ENCODE measurements at places on chromosomes 2 and 18.

- DNase-seq, result no peak
Measured at GRCh38 chr2:164595031-164595430, 26.3 kb downstream of the GRB14 start.

GRCh38 chr18:78528411-78529258 lies 451.0 kb upstream of the SALL3 start:
- DNase-seq, result no peak

- DNase-seq, result no peak
Measured at GRCh38 chr2:164186591-164186990, 434.7 kb downstream of the GRB14 start.

GRCh38 chr18:4455113-4455811 lies at the start of gene DLGAP1:
TSS of gene DLGAP1 (minus strand) at chr18:4455307.
- no peak for DNase-seq

DNA sequence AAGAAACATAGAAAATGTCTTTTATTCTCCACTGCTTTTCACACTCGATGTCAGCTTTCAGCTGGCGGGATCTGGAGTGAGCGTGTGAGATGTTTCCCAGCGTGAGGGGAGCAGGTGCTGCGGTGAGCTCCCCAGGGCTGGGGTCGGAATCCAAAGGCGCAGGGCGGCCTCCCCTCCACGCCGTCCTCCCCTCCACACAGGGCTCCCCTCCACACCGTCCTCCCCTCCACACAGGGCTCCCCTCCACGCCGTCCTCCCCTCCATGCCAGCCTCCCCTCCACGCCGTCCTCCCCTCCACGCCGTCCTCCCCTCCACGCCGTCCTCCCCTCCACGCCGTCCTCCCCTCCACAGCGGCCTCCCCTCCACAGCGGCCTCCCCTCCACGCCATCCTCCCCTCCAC lies 26.9 kb upstream of the KCNG2 start:
- DNase-seq, result no peak

DNA sequence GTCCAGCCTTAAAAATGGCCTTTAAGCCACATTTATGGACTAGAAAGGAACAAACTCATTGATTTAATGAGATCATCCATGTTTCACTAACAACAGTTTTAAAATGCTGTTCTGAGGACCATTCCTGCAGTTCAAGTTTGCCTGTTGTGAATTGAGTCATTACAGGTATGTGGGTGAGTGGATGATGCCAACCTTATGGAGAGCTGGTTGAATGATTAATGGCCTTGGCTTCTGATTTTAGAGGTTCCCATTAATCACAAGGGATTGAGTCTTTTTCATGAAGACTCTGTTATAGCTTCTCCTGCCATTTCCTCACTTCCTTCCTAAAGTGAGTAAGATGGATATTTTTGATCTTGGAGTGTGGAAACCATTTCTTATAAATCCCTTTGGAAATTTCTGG lies 459.8 kb upstream of the SLC14A2 start:
- DNase-seq, result no peak

GRCh38 chr2:52613064-52613463 lies 1154.5 kb upstream of the CHAC2 start:
- no peak for DNase-seq

DNA sequence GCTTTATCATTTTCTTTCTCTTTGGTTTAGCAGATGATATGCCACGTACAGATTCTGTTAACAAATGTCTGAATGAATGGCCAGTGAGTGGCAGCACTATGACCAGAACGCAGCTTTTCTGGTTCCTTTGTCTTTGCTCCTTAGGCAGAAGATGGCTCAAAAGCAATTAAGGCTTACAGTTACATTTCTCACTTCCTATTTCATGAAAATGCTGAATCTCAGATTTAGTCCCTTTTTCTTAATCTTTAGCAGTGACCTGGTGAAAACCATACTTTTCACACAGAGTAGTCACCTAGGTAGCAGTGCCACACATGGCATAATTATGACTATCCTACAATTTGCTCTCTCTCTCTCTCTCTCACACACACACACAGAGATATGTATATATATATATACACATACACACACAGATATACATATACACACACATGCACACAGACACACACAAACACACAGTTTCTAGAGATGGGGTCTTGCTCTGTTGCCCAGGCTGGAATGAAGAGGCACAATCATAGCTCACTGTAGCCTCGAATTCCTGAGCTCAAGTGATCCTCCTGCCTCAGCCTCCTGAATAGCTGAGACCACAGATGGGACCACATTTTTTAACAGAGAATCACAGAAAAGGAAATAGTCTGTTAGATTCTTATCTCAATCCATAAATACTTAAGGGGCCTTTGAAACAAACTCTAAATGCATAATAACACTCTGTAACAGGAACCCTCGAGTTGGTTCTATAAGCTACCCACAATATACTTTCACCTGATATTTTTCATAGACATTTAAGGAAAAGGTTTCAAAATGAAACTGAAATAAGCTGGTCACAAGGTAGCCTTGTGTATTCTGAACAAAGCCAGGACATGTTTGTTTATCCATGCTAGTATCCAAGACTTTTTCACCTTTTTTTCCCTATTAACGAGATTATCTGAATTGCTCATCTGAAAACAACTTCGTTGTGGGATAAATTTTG lies 11.6 kb downstream of the PDE6D start:
- no peak for DNase-seq

GRCh38 chr2:116467243-116467642 lies 1347.2 kb upstream of the DDX18 start:
- no peak for DNase-seq

- no peak for DNase-seq
Measured at GRCh38 chr2:231985823-231986261, 24.3 kb downstream of the DIS3L2 start.

GRCh38 chr2:96698221-96698861 lies 41.5 kb downstream of the LMAN2L start:
- no peak for DNase-seq

DNA sequence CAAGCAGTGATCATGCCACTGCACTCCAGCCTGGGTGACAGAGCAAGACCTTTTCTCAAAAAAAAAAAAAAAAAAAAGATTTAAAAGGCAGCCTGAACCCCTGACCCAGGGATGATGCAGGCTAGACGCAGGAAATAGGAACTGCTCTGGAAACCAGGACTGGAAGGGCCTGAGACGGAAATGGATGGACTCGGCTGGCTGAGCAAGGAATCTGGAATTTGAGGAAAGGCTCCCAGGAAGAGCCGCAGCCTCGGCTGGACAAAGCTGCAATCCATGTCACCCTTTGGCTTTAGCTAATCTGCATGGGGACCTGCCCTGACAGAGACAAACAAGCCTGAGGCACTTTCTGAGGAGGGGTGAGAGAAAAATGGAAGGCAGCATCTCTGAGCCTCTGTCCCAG lies 55.0 kb upstream of the DAPL1 start:
- DNase-seq, result no peak

DNA sequence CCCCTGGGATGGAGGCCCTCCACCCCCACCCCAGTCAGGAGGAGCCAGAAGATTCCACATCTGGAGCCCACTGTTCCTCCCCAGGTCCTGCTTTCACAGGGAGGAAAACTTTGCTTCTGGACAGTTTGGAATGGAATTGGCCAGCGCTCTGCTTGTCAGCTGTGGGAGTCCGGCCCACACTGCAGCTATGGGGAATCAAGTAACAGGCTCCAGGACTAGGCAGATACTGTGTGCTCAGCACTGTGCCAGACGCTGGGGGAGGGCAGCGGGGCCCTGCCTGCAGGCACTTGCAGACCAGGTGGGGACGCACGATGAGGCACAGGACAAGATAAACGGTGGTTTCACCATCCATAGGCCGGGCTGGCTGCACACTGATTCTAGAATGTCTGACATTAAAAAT lies 114.0 kb downstream of the STPG4 start:
- no peak for DNase-seq

GRCh38 chr2:216777637-216778273 lies 82.1 kb downstream of the TNP1 start:
- DNase-seq, result peak; percentile 7

DNA sequence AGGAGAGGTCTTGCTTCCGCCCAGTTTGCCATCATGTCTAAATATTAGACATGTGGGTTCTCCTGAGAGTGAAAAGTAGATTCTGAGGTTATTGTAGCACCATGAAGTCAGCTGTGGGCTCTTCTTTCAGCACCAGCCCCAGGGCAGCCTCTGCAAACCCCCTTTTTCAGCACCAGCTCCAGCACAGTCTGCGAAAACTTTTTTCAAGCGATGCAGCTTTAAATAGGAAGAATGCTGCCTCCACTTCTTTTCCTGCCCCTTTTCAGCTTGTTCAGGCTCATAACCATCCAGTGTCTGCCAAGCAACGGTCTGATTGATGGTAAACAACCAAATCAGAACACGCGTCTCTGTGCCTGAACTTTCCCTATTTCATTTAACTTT lies at the start of gene COL5A2:
Gene COL5A2, minus strand, starts transcription at position 192 of the 381 bp plus-strand sequence. Its CDS starts 157 bp downstream, at position 35.
- no peak for DNase-seq

- no peak for DNase-seq
Measured at GRCh38 chr18:75752740-75753263, 325.3 kb upstream of the SMIM21 start.

DNA sequence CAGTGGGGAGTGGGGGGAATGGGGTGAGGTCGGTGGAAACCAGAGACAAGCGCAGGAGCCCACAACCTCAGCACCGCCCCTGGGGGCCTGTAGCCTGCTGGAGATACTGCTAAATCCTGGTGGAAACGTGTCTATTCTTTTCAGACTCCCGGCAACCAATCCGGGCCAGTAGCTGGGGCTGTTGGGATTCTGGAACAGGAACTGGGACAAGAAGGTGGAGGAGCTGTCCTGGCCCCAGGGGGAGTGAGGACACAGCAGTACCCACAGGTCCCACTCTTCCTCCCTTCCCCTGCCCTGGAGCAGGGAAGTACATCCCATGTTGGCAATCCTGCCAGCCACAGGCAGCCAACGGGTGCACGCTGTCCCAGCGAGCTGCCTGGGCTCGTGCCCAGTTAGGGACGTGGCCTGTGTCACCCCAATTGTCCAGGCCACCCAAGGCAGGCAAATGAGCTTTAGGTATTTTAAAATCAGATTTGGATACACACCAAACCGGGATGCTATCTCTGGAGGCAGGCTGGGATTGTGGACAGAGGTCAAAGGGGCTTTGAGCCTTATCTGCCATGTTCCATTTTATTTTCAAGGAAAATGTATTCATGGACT lies 51.8 kb downstream of the HS1BP3 start:
- no peak for DNase-seq

DNA sequence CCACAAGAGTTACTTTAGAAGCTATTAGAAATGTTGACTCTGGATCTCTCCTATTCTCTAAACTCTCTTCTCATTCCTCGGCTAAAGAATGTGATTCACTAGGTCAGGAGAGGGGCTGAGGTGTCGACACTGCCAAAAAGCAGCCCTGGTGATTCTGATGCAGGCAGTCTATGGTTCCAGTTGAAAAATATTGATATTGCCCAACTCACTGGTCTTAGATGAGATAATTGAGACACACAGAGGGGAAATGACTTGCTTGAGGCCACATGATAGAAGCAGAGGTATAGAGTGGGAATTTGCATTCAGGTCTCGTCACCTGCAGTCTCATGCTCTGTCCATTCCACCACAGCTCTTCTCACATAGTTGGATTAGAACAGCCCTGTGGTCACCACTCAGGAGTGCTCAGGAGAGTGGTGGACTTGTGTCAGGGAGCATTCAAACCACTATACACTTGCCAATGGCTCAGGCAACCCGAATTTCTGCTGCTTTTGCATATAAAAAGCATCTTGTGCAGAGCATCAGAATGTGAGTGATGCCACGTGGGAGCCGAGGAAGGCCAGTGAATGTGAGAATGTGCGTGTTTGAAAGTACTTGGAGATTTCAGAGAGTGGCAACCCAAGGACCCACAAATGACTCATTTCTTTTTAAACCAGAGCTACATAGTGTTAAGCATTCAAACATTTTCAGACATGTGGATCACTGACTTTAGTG lies 65.1 kb upstream of the CTLA4 start:
- peak; percentile 54 for DNase-seq

DNA sequence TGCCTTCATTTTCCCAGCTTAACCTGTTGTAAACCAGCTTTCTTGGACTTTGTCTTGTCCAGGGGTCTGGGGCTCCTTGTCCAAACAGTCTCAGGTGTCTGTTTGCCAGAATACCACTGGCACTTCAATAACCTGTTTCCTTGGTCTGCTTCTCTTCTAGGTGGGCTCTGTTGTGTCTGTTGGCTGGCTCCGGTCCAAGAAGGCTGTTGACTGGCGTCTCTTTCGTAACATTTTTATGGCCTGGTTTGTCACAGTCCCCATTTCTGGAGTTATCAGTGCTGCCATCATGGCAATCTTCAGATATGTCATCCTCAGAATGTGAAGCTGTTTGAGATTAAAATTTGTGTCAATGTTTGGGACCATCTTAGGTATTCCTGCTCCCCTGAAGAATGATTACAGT lies 17.0 kb downstream of the SLC20A1 start:
- no peak for DNase-seq

- DNase-seq, result no peak
Measured at GRCh38 chr2:210452194-210452593, 24.4 kb downstream of the LANCL1 start.

DNA sequence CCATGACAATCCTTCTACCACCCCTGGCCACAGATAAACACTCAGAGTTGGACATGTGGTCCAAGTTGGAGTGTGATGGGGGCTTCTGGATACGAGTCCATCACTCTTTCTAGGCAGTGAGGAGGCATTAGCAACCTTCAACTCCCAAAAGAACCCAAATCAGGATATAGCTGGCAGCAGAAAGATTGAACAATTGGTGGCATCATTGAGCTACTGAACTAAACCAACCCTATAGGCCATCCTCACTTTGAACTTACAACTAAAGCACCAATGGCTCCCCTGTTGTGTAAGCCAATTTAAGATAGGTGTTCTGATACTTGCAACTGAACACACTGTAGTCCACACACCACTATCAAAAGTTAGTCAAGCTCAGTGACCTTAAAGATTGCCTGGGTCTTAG lies 24.0 kb upstream of the MARCO start:
- DNase-seq, result no peak

DNA sequence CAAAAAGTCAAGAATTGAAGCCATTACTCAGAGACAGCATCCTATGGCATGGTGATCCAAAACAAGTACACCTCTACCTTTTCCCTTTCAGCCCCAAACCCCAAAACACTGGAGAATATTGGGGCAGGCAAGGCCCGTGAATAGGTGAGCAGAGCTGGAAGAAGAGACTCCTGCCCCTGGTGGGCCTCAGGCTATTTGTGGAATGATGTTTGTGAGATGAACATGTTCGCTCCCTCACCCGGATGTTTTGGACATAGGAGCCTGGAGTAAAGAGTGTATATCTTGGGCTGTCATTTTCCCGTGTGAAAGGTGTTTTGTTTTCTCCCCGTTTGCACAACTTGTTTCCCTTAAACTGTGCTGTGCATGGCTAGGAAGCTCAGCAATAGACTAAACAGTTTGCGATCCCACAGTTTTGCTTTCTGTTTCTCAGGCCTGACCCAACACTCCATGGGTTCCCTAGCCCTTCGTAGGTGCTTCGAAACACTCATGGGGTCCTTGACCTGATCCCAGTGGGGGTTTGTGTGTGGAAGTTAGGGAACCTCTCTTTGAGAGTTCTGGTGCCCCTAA lies 136.5 kb upstream of the TNP1 start:
- DNase-seq, result no peak

GRCh38 chr2:74181739-74182138 lies 3.1 kb upstream of the MOB1A start:
- DNase-seq, result no peak

Data from activated CD4-positive, alpha-beta T cell treated with anti-CD3 and anti-CD28 coated beads, Interleukin-2, amount 50 U/mL, for 24 hours (primary cell).